ENCODE measurements at places on chromosomes 2 and 18.

DNA sequence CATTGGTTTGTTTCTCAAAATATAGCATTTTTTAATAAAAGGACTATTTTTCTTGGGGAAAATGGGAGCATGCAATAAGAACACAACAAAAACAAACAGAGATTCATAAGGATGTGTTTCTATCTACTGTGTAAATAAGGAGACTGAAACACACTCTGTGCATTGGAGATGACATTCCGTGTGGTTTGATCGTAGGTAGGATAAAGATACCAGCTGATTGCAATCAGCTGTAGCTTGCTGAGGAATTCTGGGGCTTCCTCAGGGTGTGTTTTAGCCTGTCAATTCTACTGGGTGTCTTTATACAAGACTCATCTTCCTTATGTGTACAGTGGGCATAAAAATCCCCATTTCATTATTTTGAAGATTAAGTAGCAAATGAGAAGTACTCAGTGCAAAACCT is 591.6 kb downstream of the DSC3 start:
- DNase-seq, result no peak

DNA sequence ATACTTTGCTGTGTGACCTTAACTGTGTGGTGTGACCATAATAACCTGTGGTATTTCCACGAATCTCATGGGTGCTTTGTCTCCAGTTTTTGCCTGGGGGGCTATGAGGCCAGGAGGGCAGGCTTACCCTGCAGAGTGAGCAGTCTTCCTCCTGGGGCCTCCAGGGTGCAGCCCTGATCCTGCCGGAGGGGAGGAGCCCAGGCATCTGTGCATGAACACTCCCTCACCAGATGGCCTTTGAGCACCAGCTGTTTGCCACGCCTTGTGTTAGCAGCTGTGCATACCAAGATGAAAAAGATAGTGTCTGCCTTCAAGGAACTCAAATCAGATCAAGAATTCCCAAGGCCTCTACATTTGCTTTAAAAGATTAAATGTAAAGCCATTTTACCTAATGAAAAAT is 75.0 kb upstream of the RBM44 start:
- DNase-seq, result no peak

DNA sequence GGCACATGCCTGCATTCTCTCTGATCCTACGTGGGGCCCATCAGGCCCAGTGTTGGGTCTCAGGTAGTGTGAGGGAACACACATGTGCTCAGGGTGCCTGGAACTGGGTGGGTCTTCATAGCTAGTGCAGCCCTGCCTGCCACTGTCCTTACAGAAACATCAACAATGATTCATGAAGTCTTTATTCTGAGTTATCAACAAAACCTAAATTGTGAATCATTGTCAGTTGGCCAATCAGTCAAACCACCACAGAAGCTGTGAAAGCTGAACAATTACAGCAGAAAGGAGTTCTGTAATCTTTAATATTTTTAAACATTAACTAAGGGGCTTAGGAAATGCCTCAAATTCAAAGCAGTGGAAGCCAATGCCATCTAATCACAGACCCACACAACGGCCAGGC is 82.8 kb upstream of the ZNF521 start:
- DNase-seq, result no peak

- no peak for DNase-seq
Measured at GRCh38 chr2:134155134-134155533, 98.7 kb upstream of the MGAT5 start.

DNA sequence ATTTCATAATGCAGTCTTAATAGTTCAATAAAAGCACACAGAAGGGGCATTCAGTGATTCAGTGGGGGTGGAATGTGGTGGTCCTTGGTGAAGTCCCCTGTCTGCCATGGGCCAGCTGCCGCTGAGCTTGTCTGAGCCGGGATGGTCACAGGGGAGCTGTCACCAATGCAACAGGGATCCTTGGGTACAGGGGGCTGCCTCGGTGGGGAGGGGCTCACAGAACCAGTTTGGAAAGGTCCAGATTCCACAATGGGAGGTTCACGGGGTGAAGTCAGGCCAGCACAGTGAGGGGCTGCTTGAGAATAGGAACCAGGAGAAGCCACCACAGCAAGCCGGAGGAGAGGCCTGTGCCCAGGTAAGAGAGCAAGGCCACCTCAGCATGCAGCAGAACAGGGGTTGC is 75.4 kb downstream of the GYPC start:
- DNase-seq, result no peak

DNA sequence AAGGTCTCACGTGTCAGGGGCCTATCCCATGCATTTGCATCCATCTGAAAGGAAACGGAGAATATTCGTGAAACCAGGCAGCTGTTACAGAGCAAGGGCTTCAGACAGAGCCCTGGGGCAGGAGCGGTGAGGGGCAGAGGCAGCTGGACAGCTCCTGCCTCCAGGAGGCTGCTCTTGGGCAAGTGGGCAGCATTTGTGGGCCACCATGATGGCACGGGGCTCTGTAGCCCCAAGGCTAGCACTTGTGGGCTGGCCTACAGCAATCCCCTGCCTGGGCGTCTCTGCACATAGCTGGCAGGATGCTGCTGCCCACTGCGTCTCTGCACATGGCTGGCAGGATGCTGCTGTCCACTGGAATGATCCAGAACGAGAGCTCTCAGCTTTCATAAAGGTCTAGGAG is 52.8 kb upstream of the PTMA start:
- DNase-seq, result no peak

DNA sequence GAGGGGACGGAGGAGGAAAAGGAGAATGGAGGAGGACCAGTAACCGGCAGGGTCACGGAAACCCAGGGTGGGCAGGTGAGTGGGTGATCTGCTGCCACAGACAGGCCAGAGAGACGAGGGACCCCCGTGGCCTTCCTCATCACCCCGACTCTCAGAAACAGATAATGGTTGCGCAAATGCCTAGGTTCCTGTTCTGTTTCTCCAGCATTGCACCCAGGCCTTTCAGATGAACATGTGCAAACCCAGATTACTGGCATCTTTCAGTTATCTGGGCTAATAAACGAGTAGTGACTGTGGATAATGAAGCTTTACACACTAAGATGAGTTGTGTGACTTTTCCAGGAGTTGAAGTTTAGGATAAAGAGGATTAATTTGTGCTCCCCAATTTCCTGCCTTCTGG is 46.5 kb downstream of the TET3 start:
- no peak for DNase-seq

- DNase-seq, result peak; percentile 21
Measured at GRCh38 chr2:26184555-26185303, 11.8 kb downstream of the GAREM2 start.

- peak; percentile 68 for DNase-seq
Measured at GRCh38 chr2:119407430-119408220, 24.0 kb upstream of the TMEM37 start.

- no peak for DNase-seq
Measured at GRCh38 chr2:95051626-95052025, 26.1 kb downstream of the MAL start.

DNA sequence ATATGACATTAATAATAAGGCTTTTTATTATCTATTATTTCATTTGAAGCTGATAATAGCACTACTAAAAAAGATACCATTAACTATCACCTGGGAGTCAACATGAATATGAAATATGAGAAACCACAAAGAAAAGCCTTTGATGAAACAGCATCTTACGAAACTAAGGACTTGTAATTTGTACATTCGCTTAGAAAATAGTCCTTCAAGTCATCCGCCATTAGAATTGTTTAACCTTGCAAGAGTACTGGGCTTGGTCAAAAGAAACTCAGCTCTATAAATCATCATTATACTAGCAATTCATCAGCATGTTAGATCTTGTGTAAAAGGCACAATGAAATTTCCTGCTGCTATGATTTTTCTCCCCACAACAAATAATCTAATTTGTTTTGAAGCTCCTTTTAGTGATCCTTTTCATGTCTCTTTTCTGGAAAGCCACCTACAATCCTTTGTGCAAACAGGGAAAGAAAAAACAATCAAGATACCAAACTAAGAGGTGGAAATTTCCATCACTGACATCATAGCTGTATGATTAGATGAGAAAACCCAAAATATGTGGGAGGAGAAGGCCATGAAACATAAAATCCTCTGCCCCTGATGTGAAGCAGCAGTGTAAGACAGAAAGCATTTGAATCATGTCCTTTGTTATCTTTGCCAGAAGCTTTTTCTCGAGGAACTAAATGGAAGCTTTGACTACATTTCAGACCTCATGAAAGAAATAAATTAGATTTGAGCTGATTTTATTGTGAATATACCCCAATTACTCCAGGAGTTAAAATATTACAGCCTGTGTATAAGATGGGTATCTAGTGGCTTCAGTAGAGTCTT is 31.2 kb downstream of the SCN9A start:
- no peak for DNase-seq

DNA sequence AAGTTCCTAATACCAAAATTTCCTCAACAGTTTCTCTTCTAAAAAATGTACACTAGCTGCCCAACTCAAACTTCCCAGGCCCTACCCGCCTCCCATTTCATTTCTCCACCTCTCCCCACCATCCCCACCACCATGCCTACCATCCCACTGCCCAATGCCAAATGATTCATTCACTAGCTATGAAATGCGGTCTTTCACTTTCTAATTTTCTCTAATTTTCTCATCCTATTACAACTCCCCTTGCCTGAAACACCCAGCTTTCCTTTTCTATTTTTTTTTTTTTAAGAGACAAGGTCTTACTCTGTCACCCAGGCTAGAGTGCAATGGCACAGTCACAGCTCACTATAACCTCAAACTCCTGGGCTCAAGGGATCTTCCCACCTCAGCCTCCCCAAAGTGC is 38.4 kb downstream of the KIDINS220 start:
- DNase-seq, result no peak

GRCh38 chr2:158649846-158650245 is 145.3 kb upstream of the DAPL1 start:
- DNase-seq, result no peak

- DNase-seq, result no peak
Measured at GRCh38 chr2:120880381-120880780, 144.7 kb downstream of the GLI2 start.

DNA sequence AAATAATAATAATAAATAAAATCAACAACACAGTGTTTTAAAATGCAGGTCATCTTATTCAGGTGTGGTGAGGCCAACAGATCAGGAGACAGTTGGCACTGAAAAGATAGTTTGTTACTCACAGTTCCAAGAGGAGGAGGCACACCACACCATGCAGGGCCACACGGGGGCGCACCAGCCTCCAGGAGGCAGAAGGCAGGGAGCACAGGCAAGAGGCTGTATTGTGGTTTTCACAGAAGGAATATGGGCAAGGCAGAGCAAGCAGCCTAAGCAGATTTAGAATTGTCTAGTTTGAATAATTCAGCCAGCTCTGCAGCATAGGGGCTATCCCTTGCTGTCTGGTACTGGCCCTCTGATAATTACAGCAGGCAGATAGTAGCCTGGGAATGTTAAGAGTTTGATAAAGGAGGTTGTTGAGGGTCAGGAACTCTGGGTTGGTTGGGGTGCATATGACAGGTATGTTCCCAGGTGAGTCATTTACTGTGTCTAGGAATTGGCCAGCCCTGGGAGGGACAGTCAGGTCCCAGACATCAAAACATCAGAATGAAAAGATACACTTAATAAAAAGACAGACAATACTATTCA is 31.3 kb downstream of the KIAA2012 start:
- DNase-seq, result no peak

DNA sequence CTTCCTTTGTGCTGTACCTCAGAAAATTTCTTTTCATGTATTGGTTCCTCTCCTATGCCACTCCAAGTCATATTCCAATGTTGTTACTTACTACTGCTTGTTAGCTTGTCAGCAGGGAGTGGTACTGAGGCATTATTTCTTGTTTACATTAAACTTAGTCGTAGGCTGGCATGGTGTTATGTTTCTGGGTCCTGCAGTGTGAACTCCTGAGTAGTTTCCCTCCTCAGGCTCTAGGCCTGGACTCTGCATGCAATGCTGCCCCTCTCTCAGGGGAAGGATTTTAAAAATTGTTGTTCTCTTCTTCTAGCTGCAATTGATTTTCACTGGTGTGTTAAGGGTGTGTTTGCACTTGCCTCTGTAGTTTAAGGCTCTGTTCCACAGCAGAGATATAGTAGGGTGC is 671.6 kb downstream of the PLCL1 start:
- no peak for DNase-seq

DNA sequence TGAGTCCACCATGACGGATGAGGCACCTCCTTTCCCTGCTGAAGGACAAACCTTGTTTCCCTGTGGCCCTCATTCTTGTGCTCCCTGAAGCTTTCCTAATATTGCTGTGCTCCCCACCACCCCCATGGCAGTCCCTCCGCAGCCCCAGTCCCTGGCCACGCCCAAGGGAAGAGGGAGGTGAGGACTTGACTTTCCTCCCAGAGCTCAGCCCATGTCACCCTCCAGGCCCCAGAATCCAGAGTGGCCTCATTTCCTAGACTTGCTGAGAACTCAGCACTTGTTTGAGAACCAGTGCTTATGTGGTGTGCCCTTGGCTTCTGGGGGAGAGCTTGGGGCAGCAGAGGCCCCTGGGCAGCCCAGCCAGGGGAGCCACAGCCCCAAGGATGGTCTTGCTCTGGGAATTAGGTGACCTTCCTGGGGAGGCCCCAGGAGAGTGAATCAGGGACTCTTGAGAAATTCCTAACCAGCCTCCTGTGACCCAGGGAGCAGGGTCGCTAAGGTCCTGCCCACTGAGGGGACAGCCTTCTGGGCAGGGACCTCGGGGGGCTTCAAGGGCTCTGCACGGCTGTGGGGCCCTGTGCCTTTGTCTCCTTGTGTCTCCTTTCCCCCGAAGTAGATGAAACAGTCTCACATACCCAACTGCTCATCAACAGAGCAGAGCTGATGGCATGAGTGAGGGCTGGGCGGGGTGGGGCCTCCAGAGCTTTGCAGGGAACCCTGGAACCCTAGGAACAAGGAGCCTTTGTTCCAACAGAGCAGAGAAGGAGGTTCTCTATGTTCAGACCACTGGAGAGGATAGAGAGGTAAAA is 27.9 kb downstream of the PSD4 start:
- no peak for DNase-seq

Data from midbrain (tissue), 1 donor.